ENCODE measurements at places on chromosomes 1 and 21.

- DNase-seq: peak; percentile 32
These were observed 207.7 kb downstream of the PTPRC start for GRCh38 chr1:198846556-198846955.

GRCh38 chr1:197156692-197157091 is 10.2 kb upstream of the ASPM start:
- no peak for DNase-seq

- peak; percentile 3 for DNase-seq
These were observed 285.4 kb upstream of the USP25 start for GRCh38 chr21:15444118-15444960.

DNA sequence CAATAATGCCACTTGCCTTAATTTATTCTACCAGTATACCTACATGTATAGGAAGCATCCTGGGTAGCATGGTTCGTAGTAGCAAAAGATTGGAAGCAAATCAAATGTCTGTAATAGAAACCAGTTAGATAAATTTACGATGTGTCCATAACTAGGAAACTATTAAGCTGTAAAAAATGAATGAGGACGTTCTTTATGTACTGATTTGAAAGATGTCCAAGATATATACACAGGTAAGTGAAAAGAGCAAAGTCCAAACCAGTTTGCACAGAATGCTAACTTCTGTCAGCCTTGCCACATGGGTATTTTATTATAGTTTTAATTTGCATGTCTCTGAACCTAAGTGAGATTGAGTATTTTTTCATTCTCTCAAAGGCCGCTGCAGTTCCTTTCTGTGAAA is 251.8 kb upstream of the IRF2BP2 start:
- DNase-seq: no peak

DNA sequence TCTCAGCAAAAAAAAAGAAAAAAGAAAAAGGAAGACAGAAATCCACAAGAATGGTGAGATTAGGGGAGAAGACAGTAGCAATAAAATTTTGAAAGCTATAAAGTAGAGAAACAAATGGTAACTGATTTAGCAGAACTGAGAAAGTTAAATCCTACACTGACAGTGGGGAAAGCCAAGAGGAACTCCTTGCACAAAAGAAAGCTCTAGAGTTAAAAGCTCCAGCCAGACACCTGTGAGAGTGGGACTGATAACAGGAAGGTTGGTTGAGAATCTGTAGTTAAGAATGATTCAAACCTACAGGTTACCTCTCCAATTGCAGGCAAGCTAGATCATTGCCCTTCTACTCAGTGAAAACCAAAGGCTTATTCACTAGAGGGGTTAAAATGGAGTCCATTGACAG is 23.6 kb downstream of the FBXO28 start:
- DNase-seq: no peak

DNA sequence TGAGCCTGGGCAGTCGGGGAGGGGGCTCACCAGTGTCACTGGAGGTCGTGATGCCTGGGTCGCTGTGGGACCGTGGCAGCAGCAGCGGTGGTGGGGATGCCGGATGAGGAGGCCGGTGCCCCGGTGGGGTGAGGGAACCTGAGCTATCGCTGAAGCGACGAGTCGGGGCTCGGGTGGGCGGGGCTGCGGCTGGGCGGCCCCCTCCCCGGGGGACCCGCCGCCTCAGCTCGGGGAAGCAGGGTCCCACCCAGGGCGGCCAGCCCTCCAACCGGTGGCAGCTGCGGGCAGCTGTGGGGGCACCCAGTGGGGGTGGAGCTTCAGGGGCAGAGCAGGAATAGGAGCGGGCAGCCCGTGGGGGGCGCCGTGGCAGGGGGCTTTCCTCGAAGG is 5.0 kb downstream of the ENTREP3 start:
- no peak for DNase-seq

GRCh38 chr1:60224523-60224922 is 151.0 kb upstream of the C1orf87 start:
- DNase-seq: no peak

- DNase-seq: no peak
These were observed 58.1 kb downstream of the SCCPDH start for GRCh38 chr1:246782120-246782900.

- DNase-seq: no peak
These were observed 16.0 kb upstream of the MTARC2 start for GRCh38 chr1:220732137-220732536.

DNA sequence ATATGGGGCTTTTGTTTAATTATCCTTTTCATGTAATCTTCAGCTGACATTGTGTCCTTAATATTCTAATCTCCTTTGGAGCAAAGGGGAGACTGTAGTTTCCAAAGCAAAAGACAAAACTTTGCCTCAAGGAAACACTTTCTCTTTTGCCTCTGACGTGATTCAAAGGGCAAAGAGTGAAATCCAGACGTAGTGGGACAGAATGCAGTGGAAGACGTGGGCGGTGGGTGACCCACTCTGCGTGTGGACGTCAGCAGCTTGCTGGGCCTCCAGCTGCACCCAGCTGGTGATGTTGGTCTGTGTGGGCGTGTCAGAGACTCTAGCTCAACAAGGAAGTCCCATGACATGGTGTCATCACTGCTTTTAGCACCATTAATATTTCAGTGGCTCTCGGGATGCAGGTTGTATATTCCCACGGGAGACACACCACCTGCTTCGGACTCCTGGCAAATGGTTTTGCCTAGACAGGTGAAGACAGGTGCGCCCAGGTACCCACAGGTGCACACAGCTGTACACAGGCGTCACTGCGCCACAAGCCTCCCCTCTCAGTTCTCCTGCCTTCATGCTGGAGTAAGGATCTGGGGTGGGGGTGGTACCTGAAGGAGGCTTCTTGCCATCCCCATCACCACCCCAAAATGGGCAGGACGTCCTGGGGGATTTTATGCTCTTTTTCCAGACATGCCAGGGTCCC is 292.1 kb upstream of the VAMP3 start:
- peak; percentile 74 for DNase-seq
